ENCODE measurements at places on chromosomes 13 and 19.

DNA sequence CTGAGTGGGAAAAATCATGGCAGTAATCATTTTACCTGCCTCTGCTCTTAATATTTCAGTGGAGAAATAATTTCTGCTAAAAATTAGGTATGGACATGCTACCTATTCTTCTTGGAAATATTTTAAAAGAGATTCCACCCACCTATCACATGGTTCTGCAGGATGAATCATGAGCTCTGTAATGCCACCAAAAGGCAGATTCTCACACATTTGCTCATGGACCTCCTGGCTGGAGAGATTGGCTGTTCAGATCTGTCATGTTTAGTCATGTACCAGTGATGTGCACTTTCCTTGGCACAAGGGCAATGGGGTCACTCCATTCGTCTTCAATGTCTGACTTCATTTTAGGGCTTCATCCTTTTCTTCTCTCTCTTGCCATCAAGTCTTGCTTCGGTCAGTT lies 101.8 kb upstream of the MBNL2 start:
- DNase-seq, result no peak

- no peak for DNase-seq
Measured at GRCh38 chr13:77749344-77749880, 51.9 kb downstream of the SLAIN1 start.

DNA sequence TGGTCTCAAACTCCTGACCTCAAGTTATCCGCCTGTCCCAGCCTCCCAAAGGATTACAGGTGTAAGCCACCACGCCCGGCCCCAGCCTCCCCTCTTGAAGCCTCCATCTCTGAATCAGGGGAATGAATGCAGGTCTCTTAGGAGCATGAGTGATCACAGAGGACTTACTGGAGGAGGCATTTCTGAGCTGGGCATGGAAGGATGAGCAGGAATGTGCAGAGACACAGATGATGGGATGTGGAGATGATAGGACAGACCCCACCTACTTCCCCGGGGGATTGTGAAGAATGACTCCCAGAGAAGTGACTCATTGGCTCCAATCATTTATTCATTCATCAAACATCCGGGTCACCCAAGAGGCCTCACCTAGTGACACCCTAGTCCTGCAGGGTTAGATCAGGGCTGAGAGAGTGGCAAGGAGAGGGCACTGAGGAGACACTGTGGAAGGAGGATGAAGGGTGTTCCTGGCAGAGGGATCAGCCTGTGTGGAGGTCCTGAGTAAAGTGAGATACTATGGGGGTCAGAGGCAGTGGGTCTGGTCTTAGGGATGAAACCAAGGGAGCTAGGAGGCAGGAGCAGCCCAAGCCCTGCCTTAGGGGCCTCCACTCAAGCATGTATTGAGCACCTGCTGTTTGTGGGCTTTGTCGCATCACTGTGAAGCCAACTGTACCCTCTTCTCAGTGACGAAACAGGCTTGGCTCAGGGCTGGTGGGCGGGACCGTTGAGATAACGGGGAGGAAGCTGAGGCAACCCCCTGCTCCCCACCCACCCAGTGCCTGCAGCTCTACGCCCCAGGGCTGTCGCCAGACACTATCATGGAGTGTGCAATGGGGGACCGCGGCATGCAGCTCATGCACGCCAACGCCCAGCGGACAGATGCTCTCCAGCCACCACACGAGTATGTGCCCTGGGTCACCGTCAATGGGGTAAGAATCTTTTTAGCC lies 3.0 kb downstream of the IFI30 start:
- no peak for DNase-seq

GRCh38 chr19:18058208-18059009 lies 28.3 kb downstream of the IL12RB1 start:
- DNase-seq, result peak; percentile 14

DNA sequence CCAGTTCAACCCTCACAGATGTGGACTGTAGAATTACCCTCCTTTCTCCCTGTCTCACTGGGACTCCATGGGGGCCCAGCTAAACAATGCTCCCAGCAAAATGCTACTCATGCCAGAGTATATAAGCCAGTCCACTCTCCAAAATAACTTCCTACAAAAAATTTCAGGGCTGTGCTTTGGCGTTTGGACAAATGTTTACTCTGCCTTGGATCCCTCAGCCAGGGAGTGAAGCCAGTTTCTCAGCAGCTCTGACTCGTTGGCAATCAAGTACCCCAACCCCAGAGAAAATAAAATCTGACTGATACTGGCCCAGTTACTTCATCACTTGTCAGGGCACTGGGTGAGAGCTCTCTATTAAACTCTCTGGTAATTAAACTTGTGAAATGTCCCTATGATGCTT lies 250.4 kb downstream of the TSHZ3 start:
- no peak for DNase-seq

GRCh38 chr13:113216254-113217048 lies 7.0 kb downstream of the CUL4A start:
- no peak for DNase-seq

DNA sequence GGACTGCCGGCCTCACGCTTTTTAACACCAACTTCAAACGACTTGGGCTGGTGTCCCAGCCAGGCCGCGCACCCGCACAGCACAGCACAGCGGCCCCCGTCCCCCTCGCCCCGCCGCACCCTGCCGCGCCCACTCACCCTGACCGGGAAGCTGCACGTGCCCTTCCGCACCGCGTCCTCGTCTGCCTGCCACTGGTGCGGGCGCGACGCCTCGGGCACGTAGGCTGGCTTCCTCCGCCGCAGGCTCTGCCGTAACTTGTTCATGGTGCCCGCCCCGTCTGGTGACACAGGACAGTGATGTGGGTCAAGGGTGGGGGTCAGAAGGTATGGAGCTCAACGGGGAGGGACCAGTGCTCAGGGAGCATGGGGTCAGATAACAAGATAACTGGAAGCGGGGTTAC lies 6.2 kb downstream of the NUMBL start:
- DNase-seq, result no peak

- no peak for DNase-seq
Measured at GRCh38 chr13:75915066-75915465, 278.9 kb downstream of the LMO7 start.

DNA sequence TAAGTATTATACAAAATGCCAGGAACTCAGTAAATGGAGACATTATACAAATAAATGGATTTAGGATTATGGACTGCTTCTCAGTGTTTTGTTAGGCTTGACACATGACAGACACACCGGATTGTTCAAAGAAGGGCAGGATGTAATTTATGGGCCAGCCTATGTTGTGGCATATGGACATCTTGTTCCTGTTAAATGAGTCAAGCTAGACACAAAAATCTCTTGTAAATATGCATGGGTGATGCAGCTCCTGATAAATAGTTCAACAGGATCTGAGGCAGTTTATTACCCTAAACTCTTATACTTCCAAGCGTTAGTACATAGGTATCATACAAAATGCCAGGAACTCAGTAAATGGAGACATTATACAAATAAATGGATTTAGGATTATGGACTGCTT lies 502.3 kb downstream of the TBC1D4 start:
- DNase-seq, result no peak

DNA sequence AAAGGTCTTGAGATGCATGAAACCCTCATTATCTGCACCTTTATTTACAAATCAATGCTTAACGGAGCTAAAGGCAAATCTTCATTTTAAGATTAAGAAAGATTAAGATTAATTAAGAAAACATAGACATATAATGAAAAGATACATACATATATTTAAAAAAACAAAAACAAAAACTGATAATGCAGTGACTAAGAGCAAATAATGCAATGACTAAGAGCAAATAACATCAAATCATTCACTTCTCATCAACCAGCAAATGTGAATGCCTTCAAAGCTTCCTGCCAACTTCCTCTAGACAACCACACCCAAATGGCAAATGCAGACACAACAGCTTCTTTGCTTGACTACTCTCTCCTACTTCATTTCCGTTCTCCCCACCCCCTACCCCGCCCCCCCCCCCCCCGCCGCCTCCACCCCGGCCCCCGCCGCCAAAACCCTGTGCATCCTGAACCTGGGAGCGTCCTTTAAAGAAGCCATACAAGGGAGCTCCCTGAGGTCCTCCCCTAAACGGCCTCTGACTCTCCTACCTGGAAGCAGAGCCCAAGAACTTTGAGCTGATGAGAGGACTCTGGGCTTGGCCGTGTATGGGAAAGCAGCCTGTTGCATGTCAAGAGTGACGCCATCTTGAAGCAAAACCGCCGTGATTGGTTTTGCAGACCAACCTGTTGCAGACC lies 24.5 kb downstream of the TEX101 start:
- no peak for DNase-seq

- DNase-seq, result no peak
Measured at GRCh38 chr13:113034451-113035212, 65.6 kb downstream of the MCF2L start.

DNA sequence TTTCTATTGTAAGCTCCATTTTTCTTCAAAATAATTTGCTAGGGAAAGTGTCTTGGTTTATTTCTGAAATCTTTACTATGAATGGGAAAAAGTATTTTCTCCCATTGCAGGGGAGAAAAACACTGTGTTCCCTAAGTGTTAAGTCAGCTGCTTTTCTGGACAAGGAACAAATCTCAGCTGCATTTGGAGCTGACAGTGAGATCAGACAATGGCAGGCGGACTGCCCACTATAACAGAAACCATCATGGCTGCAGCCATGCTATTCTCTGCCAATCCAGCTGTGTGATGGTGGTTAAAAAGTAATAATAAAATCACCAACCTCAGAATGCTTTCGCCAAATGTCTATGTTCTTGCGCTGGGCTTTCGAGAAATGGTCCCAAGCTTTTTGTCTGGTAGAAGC lies 302.7 kb downstream of the DNAJC15 start:
- DNase-seq, result no peak

GRCh38 chr13:26680572-26680971 lies 80.0 kb downstream of the GPR12 start:
- no peak for DNase-seq

GRCh38 chr13:24267274-24267673 lies 42.1 kb upstream of the C1QTNF9 start:
- DNase-seq, result no peak

DNA sequence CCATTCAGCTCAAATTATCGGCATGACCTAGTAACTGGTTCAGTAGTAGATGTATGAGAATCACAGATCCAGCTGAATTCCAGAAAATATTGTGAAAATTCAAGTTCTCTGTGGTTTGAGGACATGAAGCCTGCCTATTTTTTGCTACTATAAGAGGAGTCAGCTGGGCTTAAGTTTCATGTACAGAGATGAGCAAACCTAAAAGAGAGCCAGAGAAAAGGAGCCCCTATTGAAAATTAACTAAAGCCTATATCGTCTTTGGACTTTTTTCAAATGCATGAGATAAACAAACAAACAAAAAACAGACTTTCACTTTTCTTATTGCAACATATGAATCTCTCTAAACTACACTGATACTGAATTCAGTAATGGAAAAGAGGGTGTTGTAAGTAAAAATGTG lies 106.8 kb upstream of the SPRY2 start:
- DNase-seq, result no peak

GRCh38 chr13:45119991-45120864 lies at the start of gene GTF2F2:
Gene GTF2F2, plus strand, starts transcription at chr13:45120510. Its CDS starts 146 bp downstream, at chr13:45120656.
- DNase-seq, result peak; percentile 40

DNA sequence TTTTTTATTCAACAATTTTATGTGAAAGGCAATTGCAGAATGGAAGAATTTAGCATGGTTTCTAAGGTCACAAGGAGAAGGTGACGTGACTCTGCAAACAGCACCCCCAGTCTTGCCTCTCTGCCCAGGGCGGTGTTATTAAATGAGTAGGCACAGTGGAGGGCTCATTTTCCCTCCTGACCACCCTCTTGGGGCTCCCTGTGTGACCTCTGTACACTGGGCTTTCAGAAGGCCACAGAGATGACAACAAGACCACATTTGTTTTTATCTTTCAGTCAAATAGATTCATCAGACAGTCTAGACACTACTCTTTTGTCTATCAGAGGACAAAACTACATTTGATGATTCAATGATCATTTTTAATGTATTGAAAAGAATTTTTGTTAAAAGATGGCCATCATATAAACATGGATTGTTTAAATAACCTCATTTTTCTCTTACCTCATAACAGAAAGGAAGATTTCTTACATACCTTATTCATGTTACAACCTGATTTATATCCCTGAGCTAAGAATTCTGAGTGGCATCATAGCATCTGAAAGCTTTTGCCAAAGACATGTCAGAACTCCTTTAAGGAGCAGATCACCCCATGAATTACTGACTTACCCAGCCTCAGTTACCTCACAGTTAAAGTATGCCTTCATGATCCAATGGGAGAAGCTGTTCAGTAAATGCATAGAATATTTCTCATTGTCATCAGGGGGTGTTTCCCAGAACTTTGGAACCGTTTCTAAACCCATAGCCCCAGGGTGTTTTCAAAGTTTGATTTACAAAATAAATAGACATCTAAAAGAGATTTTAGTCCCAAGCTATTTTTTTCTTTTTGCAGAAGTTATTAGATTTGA lies 184.0 kb upstream of the RFC3 start:
- no peak for DNase-seq

GRCh38 chr13:76864259-76864658 lies 21.9 kb downstream of the KCTD12 start:
- no peak for DNase-seq

DNA sequence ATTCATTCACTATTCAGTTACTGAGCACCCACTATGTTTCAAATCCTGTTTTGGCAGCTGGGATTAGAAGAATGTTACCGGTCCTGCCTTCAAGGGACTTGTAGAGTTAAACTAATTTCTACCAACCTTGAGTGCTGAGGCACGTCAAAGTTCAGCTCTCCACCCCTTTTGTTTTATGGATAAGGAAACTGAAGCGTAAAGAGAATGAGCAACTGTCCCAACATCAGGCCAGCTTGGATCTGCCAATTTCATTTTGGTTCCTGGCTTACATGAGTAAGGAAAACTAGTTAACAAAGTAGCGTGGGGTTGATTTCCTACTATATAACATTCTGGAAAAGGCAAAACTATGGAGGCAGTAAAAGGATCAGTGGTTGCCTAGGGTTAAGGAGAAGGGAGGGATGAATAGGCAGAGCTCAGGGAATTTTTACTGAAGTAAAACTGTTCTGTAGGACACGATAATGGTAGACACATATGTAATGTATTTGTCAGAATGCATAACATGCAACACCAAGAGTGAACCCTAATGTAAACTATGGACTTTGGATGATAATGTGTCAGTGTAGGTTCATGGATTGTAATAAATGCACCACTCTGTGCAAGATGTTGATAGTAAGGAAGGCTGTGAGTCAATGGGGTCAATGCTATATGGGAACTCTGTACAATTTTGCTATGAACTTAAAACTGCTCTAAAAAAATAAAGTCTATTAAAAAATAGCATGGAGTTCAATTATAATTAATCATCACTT lies 19.9 kb upstream of the MTIF3 start:
- no peak for DNase-seq

DNA sequence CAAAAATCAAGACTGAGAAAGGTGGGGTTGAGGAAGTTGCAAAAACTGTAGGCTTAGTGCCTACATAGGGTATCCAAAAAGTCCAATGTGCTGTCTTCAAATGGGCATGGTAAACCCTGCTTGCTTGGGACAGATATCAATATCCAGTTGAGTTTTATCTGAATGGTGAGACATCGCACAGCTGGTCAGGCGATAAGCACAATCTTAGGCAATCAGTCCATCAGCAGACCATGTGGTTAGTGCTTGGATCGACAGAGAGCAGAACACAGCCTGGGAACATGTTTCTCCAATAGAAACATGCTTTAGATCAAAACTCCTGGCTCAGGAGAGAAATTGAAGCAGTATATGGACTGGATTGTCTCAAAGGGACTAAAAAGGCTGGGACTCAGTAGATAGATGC lies 151.3 kb upstream of the IPO5 start:
- no peak for DNase-seq

GRCh38 chr19:41863209-41863931 lies 3.3 kb downstream of the RPS19 start:
- DNase-seq, result no peak

GRCh38 chr19:31817971-31818797 lies 468.9 kb upstream of the TSHZ3 start:
- DNase-seq, result no peak
